ENCODE measurements at places on chromosomes 11 and 22.

DNA sequence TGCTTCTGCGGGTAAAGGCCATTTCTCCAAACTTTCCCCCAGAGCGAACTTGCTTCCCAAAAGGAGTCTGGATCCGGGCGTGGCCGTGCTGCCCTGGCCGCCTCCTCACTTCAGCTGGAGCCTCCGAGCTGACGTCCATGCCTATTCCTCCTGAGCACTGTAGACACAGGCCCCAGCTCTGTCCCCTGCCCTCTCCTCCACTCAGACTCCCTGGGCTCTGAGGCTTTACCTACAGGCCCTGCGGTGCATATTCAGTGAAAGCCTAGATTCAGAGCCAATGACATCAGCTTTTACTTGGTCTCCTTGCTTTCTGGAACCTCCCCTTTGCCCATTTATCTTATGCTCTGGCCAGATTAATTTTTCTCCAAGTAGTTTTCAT lies 9.7 kb downstream of the LRP5 start:
- peaks cover 9% of the 10 kb centered on the region for H3K4me1 ChIP-seq
- H3K4me3 ChIP-seq: no peak overlapping the region
- no peaks in the 10 kb centered on the region for H3K36me3 ChIP-seq
- H3K27ac ChIP-seq: peak overlapping the region; percentile 44

DNA sequence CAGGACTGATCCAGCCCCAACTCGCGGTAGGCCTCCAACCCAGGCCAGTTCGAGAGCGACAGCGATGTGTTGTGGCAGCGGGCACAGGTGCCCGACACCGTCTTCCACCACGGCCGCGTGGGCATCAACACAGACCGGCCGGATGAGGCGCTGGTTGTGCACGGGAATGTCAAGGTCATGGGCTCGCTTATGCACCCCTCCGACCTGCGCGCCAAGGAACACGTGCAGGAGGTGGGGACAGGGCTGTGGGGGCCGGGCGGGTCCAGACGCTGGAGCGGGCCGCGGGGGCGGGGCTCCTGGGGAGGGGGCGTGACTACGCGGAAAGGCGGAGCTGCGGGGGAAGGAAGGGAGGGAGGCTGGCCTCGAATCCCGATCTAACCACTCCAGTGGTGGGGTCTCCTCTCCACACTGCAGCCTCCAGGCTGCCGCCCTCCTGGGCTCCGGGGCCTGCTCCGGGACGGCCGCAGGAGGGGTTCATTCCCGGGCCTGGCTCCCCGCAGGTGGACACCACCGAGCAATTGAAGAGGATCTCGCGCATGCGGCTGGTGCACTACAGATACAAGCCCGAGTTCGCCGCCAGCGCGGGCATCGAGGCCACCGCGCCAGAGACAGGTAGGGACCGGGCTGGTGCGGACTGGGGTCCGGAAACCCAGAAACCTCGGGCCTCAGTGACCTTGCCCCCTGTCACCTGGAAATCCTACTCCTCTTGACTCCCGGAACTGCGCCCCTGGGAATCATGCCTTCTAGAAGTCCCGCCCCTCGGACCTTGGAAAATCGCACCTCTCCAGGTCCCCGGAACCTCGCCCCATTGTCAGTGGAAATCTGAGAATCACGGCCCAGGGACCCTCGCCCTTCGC lies 14.9 kb downstream of the TMEM258 start:
- H3K4me1 ChIP-seq: no peaks in the 10 kb centered on the region
- H3K27me3 ChIP-seq: no peaks in the 10 kb centered on the region
- H3K4me3 ChIP-seq: peak overlapping the region; percentile 57
- H3K27ac ChIP-seq: no peak overlapping the region
- DNase-seq: peak; percentile 65

DNA sequence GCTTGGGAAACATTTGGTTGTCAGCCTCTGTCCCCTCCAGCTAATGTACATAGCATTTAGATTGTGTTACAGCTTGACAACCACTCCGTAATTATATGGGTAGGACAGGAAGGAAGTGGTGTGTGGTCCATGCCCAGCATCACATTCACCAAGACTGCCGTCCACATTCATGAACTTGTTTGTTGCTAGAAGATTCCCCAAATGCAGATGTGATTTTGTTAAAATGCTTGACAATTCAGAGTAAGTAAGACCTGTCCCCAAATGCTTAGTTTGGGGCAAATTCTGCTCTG lies 1482.7 kb downstream of the TBC1D22A start:
- H3K4me1 ChIP-seq: no peaks in the 10 kb centered on the region
- DNase-seq: no peak
- no peak overlapping the region for H3K27ac ChIP-seq
- H3K27me3 ChIP-seq: no peaks in the 10 kb centered on the region

GRCh38 chr22:49046546-49047361 lies 780.9 kb downstream of the BRD1 start:
- H3K4me1 ChIP-seq: no peaks in the 10 kb centered on the region
- no peaks in the 10 kb centered on the region for H3K36me3 ChIP-seq
- H3K4me3 ChIP-seq: no peak overlapping the region
- no peak for DNase-seq

- H3K36me3 ChIP-seq: no peaks in the 10 kb centered on the region
- H3K27me3 ChIP-seq: no peaks in the 10 kb centered on the region
- no peaks in the 10 kb centered on the region for H3K4me1 ChIP-seq
- H3K27ac ChIP-seq: peak overlapping the region; percentile 57
- DNase-seq: no peak
These were observed 167.4 kb downstream of the NAV2 start for GRCh38 chr11:19880088-19880345.

GRCh38 chr11:69290806-69291205 lies 3.1 kb upstream of the MYEOV start:
- H3K27me3 ChIP-seq: no peaks in the 10 kb centered on the region
- no peak for DNase-seq
- no peak overlapping the region for H3K27ac ChIP-seq
- no peaks in the 10 kb centered on the region for H3K4me1 ChIP-seq

- no peaks in the 10 kb centered on the region for H3K4me1 ChIP-seq
- H3K36me3 ChIP-seq: no peaks in the 10 kb centered on the region
- no peak overlapping the region for H3K4me3 ChIP-seq
- no peak overlapping the region for H3K27ac ChIP-seq
- no peaks in the 10 kb centered on the region for H3K27me3 ChIP-seq
- DNase-seq: no peak
These were observed 33.4 kb downstream of the SHANK2 start for GRCh38 chr11:71218789-71219499.

DNA sequence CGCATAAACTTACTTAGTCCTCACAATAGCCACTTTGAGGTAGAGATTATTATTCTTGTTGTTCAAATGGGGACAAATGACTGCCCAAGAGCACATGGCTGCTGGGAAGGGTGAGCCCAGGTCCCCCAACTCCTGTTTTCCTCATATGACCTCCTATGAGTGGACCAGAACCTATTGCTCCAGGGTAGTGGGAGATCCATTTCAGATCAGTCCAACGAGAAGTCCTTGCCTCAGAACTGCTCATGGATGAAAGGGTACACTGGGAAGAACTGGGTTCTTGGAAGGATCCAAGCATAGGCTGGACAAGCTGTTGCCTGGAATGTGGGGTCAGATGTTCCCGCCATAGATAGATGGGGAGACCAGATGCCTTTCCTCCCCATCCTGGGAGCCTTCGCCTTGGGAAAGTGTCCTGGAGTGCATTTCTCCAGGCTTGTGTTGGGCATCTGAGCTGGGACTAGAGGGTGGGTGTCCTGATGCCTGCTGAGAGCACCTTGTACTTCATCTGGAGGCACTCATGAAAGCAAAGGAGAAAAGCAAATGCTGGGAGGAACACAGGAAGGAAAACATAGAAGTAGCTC lies 146.3 kb upstream of the B3GAT1 start:
- H3K4me3 ChIP-seq: no peak overlapping the region
- no peaks in the 10 kb centered on the region for H3K36me3 ChIP-seq
- H3K27me3 ChIP-seq: no peaks in the 10 kb centered on the region
- H3K4me1 ChIP-seq: no peaks in the 10 kb centered on the region
- no peak for DNase-seq

GRCh38 chr22:20106205-20106848 lies 9.6 kb upstream of the RANBP1 start:
- H3K36me3 ChIP-seq: peaks cover 12% of the 10 kb centered on the region
- no peak overlapping the region for H3K27ac ChIP-seq
- no peak for DNase-seq
- no peak overlapping the region for H3K4me3 ChIP-seq
- no peaks in the 10 kb centered on the region for H3K27me3 ChIP-seq

- no peaks in the 10 kb centered on the region for H3K4me1 ChIP-seq
- no peaks in the 10 kb centered on the region for H3K36me3 ChIP-seq
- no peak overlapping the region for H3K4me3 ChIP-seq
- no peak overlapping the region for H3K27ac ChIP-seq
- H3K27me3 ChIP-seq: no peaks in the 10 kb centered on the region
These were observed 461.7 kb upstream of the CADM1 start for GRCh38 chr11:115965767-115966504.

- no peaks in the 10 kb centered on the region for H3K36me3 ChIP-seq
- H3K4me1 ChIP-seq: no peaks in the 10 kb centered on the region
- no peaks in the 10 kb centered on the region for H3K27me3 ChIP-seq
- no peak overlapping the region for H3K27ac ChIP-seq
These were observed 22.3 kb upstream of the ST3GAL4 start for GRCh38 chr11:126333142-126333541.

GRCh38 chr11:76062733-76063132 lies 143.6 kb downstream of the WNT11 start:
- H3K27ac ChIP-seq: no peak overlapping the region
- no peaks in the 10 kb centered on the region for H3K27me3 ChIP-seq

GRCh38 chr11:66715346-66716085 lies 13.5 kb downstream of the SPTBN2 start:
- no peak overlapping the region for H3K4me3 ChIP-seq
- no peaks in the 10 kb centered on the region for H3K27me3 ChIP-seq
- H3K27ac ChIP-seq: no peak overlapping the region

GRCh38 chr11:14070896-14071295 lies 108.4 kb downstream of the SPON1 start:
- H3K27ac ChIP-seq: no peak overlapping the region
- DNase-seq: no peak
- H3K36me3 ChIP-seq: no peaks in the 10 kb centered on the region
- H3K4me1 ChIP-seq: no peaks in the 10 kb centered on the region

DNA sequence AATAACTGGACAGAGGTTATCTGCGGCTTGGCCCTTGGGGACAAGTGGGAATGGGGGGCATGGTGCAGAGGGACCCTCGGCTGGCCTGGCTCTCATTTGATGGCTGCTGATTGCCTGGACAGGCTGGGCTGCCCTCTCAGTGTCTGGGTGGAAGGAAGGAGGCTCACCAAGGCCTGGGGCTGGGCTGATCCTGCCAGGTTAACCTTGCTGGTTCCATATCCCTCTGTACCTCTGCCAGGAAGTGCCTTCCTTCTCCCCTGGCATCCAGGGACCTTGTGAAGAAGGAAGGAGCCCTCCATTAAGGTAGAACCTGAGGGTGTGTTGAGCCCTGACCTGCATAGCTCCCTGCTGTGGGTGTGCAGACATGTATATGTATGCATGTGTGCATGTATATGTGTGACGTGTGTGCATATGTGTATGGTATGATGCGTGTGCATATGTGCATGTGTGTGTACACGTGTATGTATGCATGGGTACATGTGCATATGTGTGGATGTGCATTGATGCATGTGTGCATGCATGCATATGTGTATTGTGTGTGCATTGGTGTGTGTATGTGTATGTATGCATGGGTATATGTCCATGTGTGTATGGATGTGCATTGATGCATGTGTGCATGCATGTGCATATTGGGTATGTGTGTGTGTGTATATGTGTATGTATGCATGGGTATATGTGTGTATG lies 433.9 kb downstream of the TBC1D22A start:
- H3K36me3 ChIP-seq: no peaks in the 10 kb centered on the region
- H3K4me3 ChIP-seq: no peak overlapping the region
- no peak overlapping the region for H3K27ac ChIP-seq
- no peaks in the 10 kb centered on the region for H3K27me3 ChIP-seq

DNA sequence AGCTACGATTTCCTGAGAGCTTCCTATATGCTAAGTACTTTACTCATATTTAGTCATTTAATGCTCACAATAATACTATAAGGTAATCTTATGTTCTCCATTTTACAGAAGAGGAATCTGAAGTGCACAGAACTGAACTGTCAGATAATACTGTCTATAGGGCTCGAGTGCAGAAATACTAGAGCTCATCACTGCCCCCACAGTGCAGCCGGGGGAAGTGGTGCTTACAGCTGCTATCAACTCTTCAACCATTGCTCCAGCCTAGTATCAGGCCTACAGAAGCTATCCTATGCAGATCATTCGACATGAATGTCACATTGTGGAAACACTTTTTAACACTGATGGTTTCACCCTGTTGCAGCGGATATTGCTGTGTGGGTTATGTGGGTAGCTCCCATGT lies 929.9 kb downstream of the NTM start:
- H3K4me1 ChIP-seq: no peaks in the 10 kb centered on the region
- no peak overlapping the region for H3K27ac ChIP-seq
- no peak overlapping the region for H3K4me3 ChIP-seq
- H3K36me3 ChIP-seq: no peaks in the 10 kb centered on the region
- no peak for DNase-seq

- H3K4me3 ChIP-seq: no peak overlapping the region
- no peaks in the 10 kb centered on the region for H3K36me3 ChIP-seq
- H3K27ac ChIP-seq: no peak overlapping the region
- no peaks in the 10 kb centered on the region for H3K27me3 ChIP-seq
- no peaks in the 10 kb centered on the region for H3K4me1 ChIP-seq
These were observed 144.8 kb downstream of the WNT7B start for GRCh38 chr22:45832180-45832579.

DNA sequence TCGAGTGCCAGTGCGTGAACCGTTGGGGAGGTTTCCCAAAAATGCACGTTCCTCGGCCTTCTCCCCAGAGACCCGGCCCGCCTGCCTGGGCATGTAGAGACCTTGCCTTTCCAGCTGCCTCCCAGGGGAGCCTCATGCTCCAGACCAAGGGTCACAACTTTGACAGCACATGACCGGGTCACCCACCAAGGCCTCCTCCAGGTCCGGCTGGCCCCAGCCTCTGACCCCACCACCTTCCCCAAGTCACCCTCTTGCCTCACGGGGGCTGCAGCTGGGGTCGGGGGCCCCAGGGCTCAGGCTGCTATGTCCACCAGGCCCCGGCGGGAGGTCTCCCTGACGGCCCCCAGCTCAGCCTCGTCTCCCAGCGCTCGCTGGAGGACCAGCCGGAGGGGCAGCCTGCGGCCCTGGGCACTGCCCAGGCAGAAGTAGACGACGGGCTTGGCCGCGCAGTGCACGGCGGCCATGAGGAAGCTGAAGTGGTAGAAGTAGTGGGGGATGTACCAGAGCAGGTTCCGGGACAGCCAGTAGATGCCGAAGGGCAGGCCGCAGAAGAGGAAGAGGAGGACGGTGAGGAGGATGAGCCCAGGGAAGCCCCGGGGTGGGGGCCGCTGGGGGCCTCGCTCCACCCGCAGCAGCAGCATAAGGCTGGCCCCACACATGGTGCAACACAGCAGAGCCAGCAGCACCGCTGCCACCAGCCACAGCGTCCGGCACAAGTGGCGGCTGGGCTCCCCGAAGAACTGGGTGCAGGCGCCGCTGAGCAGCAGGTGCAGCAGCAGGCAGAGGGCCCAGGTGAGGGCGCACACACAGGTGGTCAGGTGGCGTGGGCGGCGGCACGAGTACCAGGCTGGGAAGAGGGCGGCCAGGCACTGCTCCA lies 4.4 kb downstream of the MRGPRE start:
- no peaks in the 10 kb centered on the region for H3K4me1 ChIP-seq
- H3K27ac ChIP-seq: no peak overlapping the region
- DNase-seq: no peak
- H3K27me3 ChIP-seq: no peaks in the 10 kb centered on the region
- no peaks in the 10 kb centered on the region for H3K36me3 ChIP-seq

- peak overlapping the region; percentile 16 for H3K27ac ChIP-seq
- H3K4me1 ChIP-seq: no peaks in the 10 kb centered on the region
- no peak overlapping the region for H3K4me3 ChIP-seq
- no peaks in the 10 kb centered on the region for H3K36me3 ChIP-seq
These were observed 66.5 kb upstream of the POU2AF1 start for GRCh38 chr11:111445586-111445985.

- no peaks in the 10 kb centered on the region for H3K27me3 ChIP-seq
- H3K4me3 ChIP-seq: peak overlapping the region; percentile 27
- DNase-seq: no peak
- H3K4me1 ChIP-seq: no peaks in the 10 kb centered on the region
- no peaks in the 10 kb centered on the region for H3K36me3 ChIP-seq
These were observed 11.4 kb downstream of the EHF start for GRCh38 chr11:34632105-34632791.

Data from breast epithelium (tissue), 4 donors.